ENCODE measurements at places on chromosomes 2 and 18. TPM values are rescaled to one million over a fixed set of nuclear protein-coding genes. Genes with fewer than 3 reads are reported as not detected.

Gene APLF
- 4.5 TPM for total RNA-seq

Gene DCTN1
- total RNA-seq: 133 TPM

Gene ATF2
- total RNA-seq: 92.8 TPM

Gene AGXT
- not detected for total RNA-seq

Gene RGPD4
- not detected for total RNA-seq

Gene CABYR
- total RNA-seq: 5.5 TPM

Gene ALLC
- total RNA-seq: not detected

Gene SCYGR4
- total RNA-seq: not detected

Gene DNER
- total RNA-seq: 0.07 TPM

Gene IL1RN
- total RNA-seq: not detected

Gene PPM1B
- 31.7 TPM for total RNA-seq

Gene ANO7
- total RNA-seq: 1.7 TPM

Gene IL36A
- not detected for total RNA-seq

Gene RIT2
- total RNA-seq: not detected

Gene GCG
- not detected for total RNA-seq

Gene SERPINB4
- total RNA-seq: not detected

Gene INPP5D
- total RNA-seq: 39.6 TPM

Gene IAH1
- total RNA-seq: 30.9 TPM

Gene MERTK
- 34.6 TPM for total RNA-seq

Gene TRIB2
- total RNA-seq: 20.3 TPM

Gene ABCG8
- not detected for total RNA-seq

Gene RPRM
- total RNA-seq: not detected

Gene CUL3
- total RNA-seq: 112 TPM

Gene TBR1
- total RNA-seq: under 0.01 TPM

Gene LIMS2
- total RNA-seq: 11.2 TPM

Gene LRATD1
- 0.13 TPM for total RNA-seq

Gene OR6B2
- total RNA-seq: not detected

Gene ABCG5
- not detected for total RNA-seq

Gene TMEM17
- 1.7 TPM for total RNA-seq

Gene RIOK3
- 82.3 TPM for total RNA-seq

Gene PTPN4
- total RNA-seq: 41.1 TPM

Gene HOXD13
- not detected for total RNA-seq

Data from thoracic aorta endothelial cell (primary cell).